Left colon (tissue), 2 donors: ENCODE measurements at places on chromosomes 2 and 18.
A peak's percentile ranks its signal among the peaks of the same experiment; 100 is the strongest.

DNA sequence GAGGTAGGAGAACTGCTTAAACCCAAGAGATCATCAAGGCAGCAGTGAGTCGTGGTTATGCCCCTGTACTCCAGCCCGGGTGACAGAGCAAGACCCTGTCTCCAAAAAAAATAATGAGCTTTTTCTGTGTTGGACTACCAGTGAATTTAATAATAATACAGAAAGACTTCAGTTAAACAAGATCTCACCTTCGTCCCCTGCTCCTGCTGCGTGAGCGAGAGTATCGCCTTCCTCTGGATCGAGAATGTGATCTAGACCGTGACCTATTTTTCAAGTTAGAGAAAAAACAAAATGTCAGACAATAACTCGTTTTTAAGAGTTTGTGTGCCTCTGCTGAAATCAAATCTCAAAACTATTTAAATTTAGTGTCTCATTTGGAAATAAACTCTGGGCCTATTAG, 2.8 kb downstream of the SRSF7 start:
- no peak for DNase-seq

DNA sequence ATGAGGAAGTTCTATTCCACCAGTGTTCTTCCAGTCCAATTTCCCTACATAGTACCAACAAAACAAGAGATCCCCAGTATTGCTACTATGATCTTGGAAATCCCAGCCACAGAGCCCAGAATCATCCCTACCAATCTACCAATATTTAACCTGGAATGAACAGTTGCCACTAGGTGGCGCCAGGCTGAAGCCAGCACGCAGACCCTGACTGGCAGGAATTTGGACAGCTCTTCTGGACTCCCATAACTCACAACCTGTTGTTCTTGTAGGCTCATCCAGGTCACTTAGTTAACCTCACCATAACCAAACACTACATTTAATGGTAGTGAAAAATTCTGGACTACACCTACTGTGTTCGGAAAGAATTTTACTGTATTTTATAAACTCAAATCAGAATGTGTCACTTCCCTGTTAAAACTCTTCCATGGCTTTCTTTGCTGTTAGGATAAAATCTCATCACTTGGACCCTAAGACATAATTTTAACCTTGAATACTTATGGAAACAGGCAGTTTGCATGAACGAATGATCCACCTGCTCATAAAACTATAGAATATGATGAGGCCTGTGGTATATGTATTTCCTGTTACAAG, 59.8 kb upstream of the SLC38A11 start:
- peak; percentile 77 for DNase-seq

GRCh38 chr2:187920511-187920910, 366.3 kb upstream of the TFPI start:
- no peak for DNase-seq

- DNase-seq: no peak
These were observed 20.0 kb upstream of the XPO1 start for GRCh38 chr2:61558160-61558559.

DNA sequence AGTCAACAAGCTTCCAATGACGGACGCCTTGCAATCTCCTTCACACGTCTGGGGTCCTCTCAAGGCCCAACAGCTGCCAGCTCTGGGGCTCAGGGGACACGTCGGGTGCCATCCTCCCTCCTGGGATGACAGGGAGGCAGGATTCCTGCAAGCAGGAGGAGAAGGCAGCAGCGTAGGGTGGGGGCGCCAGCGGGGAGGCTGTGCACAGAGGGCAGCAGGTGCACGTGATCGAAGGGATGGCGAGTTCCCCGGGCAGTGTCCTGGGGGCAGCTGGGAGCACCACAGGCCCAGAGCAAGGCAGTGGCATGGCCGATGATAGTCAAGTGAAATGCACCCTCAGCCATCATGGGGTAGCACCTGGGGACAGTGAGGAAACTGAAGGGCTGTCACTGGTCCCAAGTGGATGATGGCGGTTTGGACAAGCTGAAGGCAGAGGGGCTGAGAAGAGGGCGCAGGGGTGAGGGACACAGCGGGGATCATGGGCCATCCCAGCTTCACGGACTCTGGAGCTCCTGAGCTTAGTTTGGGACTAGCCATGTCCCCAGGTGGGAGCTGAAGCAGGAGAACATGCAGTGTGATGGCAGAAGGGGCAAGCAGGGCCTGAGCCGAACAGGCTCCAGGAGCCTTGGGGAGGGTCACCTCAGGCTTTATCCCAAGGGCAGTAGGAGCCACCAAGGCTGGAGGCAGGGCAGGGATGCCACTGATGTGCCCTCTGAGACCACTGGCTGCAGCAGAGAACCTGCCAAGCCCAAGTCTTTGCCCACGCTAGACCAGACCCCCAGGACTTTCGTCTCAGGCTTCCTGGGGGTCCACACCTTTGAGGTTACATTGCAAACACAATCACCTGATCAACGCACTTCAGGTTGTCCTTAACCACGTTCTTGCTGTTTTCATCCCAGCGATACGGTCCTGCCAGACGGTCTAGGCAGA, 16.3 kb upstream of the SNED1 start:
- DNase-seq: no peak

DNA sequence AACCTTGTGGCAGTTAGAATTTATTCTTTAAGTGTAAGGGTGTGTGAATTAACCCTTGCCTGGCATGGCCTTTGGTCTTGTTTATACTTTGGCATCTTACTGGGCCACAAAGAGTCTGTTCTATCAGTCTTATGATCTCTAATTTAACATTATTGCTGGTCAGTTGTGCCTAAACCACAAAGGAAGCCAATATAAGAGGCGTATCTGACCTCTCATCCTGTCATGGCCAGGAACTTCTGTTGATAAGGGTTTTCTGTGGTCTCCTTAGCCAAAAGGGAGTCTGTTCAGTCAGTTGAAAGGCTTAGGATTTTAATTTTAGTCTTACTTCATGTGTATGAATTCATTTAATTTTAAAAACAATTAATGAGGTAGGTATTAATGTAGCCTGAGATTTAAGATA, 127.2 kb downstream of the LRRTM4 start:
- no peak for DNase-seq

- peak; percentile 83 for DNase-seq
These were observed 882 bp downstream of the ZBTB14 start for GRCh38 chr18:5294457-5295230.

GRCh38 chr2:194383401-194383800, 1273.6 kb upstream of the SLC39A10 start:
- DNase-seq: no peak

- no peak for DNase-seq
These were observed 5.6 kb downstream of the PPP4R1 start for GRCh38 chr18:9608728-9609127.

- DNase-seq: no peak
These were observed 19.7 kb downstream of the CYRIA start for GRCh38 chr2:16645775-16646559.

DNA sequence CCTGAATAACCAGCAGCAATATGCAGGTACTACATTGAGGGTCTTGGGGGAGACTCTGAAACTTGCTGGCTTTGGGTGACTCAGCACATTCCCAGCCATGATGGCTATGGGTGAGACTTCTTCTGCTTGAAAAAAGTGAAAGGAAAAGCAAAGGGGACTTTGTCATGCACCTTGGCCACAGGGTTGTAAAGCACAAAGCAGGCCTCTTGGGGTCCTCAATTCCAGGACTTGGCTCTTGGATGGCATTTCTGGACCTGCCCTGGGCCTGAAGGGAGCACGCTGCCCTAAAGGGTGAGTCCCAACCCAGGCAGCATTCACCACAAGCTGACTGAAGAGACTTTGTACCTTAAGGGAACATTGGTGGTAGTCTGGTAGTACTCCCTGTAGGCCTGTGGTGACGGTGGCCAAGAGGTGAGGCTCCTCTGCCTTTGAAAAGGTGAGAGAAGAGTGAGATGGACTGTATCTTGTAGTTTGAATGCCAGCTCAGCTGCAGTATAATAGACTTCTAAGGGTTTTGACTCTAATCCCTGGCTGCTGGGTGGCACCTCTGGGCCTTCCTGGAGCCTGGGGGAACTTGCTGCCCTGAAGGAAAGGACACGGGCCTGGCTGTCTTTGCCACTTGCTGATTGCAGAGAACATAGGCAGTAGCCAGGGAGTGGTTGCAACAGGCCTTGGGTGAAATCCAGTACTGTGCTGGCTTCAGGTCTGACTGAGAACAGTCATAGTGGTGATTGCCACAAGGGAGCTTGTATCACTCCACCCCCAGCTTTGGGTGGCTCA, 36.5 kb upstream of the CYTIP start:
- DNase-seq: no peak

- DNase-seq: no peak
These were observed 149.4 kb upstream of the PTPRM start for GRCh38 chr18:7417727-7418126.

DNA sequence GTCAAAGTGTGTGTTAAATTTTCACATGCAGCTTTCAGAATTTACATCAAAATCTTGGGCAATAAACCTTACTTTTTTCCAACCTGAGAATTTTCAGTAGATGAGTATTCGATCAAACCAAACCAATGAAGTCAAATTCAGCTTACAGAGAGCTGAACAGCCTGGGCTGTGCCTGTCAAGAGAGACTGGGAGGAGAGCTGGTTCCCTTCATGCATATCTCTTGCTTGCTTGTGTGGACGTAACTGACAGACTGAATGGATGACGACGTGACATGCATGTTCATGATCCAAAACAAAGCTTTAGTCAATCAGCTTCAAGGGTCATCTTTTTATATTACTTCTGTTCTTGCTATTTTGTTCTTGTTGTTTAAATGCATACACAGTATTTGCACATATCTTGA, 145.2 kb downstream of the GALNT3 start:
- no peak for DNase-seq

DNA sequence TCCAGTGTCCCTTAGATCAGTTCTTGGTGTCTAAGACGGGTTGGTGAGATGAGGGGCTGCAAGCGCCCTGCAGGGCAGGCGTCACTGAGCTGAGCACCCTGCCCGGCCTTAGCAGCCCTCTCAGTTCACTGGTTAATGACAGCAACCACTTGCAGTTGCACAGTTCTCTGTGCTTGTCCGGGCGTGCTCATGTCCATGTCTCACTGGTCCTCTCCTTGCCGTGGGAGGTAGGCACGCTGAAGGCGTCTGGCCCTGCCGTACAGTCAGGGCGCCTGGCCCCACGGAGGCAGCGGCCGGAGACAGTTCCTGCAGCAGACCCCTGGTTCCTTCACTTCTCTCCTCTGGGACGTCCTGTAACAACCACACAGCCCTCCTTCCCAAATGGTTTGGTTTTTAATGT, 75.3 kb downstream of the ARHGEF4 start:
- DNase-seq: no peak

GRCh38 chr2:26300234-26300925, 45.6 kb upstream of the SELENOI start:
- DNase-seq: peak; percentile 49

- DNase-seq: no peak
These were observed 88.6 kb downstream of the LIPG start for GRCh38 chr18:49650426-49650891.
